ENCODE measurements at places on chromosomes 3 and 15. TPM values are rescaled to one million over a fixed set of nuclear protein-coding genes. Genes with fewer than 3 reads are reported as not detected.

- peak; percentile 12 for DNase-seq
These were observed 432 bp upstream of the RAD54L2 start for GRCh38 chr3:51538115-51538458.

GRCh38 chr3:82378392-82378791 lies 616.9 kb upstream of the GBE1 start:
- DNase-seq = no peak

The STAB1 gene
- 42.3 TPM for polyA plus RNA-seq

The ACKR2 gene
- polyA plus RNA-seq = 2.0 TPM

DNA sequence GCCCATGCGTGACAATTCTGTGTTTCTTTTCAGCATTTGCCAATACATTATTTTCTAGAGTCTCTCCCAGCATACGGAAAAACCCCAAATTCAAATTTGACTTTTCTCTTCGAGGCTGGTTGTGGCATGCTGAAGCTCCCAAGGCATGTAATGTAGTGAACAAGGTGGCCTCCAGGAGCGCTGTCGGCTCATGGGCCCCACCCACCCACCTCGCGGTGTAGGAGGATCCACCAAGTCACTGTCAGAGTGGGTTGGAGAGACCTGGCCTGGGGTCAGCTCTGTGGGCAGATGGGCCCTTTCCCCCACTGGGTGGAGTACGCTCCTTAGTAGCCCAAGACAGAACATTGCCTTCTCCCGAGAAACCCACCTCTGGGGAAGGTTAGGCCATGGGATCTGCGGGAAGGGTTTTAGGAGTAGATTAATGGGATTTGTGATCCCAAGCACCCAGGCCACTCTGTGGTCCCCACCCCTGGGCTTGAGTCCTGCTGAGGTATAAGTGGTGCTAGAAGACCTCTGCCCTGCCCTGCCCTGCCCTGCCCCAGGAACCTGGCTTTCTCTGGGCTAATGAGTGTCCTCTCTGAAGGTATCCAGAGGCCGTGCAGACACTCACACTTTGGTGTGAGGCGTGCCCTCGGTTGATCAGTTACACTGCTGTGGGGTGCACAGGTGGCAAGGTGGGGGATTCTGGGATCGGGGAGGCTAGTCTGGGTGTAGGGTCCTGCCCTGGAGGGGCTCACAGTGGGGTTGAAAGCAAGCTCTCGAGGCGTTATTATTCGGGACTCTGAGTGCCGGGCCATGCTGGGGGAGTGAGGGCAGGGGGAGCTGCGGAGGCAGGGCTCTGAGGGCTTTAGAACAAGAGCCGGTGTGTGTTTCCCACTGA lies 97.9 kb downstream of the APBA2 start:
- DNase-seq = no peak

Data from right renal pelvis (tissue), 4 donors.